ENCODE measurements at places on chromosomes 11 and 22.

DNA sequence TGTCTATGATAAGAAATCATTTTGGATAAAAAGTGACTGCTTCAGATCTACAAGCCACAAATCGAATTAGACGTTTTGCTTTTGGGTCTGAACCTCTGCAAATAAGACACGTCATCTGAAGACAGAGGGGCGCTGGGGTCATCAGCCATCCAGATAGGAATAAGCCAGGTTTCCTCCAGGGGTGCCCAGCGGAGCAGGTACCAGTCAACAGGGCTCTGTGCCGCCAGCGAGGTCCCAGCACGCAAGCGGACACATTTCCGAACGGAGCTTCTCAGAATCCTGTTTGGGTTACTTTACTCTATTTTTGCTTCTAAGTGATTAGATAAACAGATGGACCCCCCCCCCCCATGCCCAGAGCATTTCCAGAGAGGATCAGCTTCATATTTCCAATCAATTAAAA is 873.8 kb downstream of the BRD1 start:
- H3K27ac ChIP-seq, result no peak overlapping the region
- no peak for DNase-seq

GRCh38 chr11:36265793-36266628 is 23.2 kb downstream of the COMMD9 start:
- no peaks in the 10 kb centered on the region for H3K4me1 ChIP-seq
- no peaks in the 10 kb centered on the region for H3K36me3 ChIP-seq
- DNase-seq, result peak; percentile 87

DNA sequence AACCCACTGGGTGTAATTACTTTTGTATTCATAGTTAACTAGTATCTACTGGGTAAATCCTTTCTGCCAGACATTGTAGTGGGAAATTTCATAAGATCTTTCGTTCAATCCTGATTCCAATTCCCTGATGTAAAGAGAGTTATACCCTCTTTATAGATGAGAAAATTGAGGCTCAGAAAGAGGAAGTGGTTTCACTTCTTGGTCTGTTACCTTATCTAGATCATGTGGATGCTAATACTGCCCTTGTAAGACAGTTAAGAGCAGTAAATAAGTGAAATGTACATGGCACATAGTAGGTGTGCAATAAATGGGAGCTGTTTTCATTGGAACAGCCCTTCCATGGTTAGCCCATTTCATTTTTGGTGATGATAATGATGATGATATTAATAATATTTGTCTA is 46.7 kb downstream of the TIMP3 start:
- no peak overlapping the region for H3K4me3 ChIP-seq
- H3K27ac ChIP-seq, result no peak overlapping the region
- peaks cover 28% of the 10 kb centered on the region for H3K27me3 ChIP-seq
- no peaks in the 10 kb centered on the region for H3K36me3 ChIP-seq

- no peaks in the 10 kb centered on the region for H3K27me3 ChIP-seq
- H3K4me1 ChIP-seq, result peaks cover 18% of the 10 kb centered on the region
- H3K36me3 ChIP-seq, result peaks cover 62% of the 10 kb centered on the region
- H3K27ac ChIP-seq, result peak overlapping the region; percentile 70
- no peak overlapping the region for H3K4me3 ChIP-seq
These were observed 55.9 kb downstream of the PPFIA1 start for GRCh38 chr11:70326365-70326811.

- H3K27me3 ChIP-seq, result no peaks in the 10 kb centered on the region
- no peak overlapping the region for H3K27ac ChIP-seq
- no peak overlapping the region for H3K4me3 ChIP-seq
- no peaks in the 10 kb centered on the region for H3K36me3 ChIP-seq
These were observed 44.8 kb downstream of the ADAMTS8 start for GRCh38 chr11:130383344-130384211.

GRCh38 chr11:105862736-105863367 is 159.2 kb downstream of the MSANTD4 start:
- no peak overlapping the region for H3K4me3 ChIP-seq
- peak; percentile 76 for DNase-seq
- peaks cover 15% of the 10 kb centered on the region for H3K27me3 ChIP-seq
- H3K27ac ChIP-seq, result no peak overlapping the region
